ENCODE measurements at places on chromosomes 4 and X.

GRCh38 chr4:174089711-174090110, 193.8 kb downstream of the FBXO8 start:
- no peak for ATAC-seq

GRCh38 chr4:182301736-182302135, 58.5 kb downstream of the TENM3 start:
- no peak for ATAC-seq

- ATAC-seq, result no peak
Measured at GRCh38 chr4:87680271-87680670, 30.2 kb downstream of the DMP1 start.

DNA sequence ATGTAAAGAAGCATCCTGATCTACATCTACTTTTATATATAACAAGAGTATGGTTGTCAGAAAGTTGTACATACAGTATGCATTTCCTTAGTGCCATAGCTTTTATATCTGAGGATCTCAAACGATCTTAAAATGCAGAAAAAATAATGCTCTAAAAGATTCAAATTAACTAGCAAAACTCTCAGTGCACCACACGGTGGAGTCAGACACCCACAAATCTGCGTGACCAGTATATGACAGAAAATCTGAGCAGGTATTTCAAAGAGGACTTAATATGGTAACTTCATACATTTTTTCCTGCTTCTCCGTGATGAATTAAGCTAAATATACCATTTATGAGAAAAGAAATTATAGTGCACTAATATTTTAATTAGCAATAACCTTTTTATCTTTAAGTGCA, 803.0 kb downstream of the DMD start:
- ATAC-seq, result no peak

DNA sequence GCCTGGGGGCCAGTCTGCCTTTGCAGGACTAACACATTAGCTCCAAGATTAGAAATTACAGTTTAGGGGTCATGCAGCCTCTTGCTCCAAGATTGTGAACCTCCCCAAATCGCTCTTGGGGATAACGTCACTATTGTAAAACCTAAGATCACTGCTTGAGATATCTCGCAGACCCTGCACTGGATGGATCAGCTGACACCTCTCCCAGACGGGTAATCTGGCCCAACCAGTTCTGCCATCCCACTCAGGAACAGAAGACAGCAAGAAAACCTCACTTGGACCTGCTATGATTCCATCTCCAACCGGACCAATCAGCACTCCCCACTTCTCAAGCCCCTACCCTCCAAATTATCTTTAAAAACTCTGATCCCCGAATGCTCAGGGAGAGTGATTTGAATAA, 431.2 kb downstream of the GPM6A start:
- ATAC-seq, result no peak

DNA sequence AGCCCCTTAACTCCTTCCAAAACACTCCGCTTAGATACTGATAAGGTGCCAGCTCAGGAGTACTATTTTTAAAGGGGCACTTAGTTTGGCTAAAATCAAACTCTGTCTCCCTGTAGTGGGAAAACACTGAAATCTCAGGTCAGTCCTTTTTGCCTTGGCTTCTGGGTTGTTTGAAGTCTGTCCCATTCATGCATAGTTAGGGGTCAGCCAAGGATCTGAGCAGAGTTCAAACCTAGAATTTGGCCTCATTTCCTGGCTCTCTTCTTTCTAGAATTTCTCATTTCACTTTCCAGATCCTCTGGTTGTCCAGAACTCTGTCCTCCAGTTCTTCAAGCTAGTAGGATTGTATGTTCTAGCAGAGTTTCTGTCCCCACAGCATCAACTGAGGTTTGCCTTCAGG, 31.5 kb downstream of the NAT8L start:
- no peak for ATAC-seq

- ATAC-seq, result no peak
Measured at GRCh38 chr4:97477974-97478373, 665.3 kb downstream of the STPG2 start.

- ATAC-seq, result no peak
Measured at GRCh38 chrX:151448509-151448908, 51.5 kb downstream of the VMA21 start.

DNA sequence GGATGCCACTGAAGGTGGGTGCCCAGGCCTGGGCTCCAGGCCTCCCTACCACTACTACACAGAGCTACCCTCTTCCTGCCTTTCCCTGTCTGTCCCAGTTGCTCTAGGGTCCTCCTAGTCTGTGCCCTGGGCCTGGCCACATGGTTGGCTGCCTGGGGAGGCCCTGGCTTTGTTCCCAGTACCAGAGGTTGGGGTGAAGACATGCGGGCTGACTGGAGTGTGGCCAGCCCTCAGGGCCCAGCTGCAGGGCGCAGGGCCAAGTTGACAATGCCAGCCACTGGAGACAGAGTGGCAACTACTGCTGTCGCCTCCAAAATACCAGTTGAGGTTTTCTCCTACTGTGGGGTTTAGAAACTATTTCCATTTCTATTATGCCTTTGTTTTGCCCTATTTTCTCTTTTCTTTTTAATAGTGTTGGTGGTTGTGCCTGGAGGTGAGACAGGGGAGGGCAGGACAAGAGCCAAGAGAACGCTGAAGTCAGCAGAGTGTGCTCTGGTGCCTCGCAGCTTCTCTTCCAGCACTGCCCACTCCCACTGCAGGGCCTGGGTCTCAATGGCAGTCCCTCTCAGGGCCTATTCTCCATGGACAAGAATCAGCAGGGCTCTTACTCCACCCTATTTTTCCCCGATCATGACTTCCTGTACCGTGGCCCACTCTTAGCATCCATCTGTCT, 32.2 kb upstream of the XPNPEP2 start:
- no peak for ATAC-seq

DNA sequence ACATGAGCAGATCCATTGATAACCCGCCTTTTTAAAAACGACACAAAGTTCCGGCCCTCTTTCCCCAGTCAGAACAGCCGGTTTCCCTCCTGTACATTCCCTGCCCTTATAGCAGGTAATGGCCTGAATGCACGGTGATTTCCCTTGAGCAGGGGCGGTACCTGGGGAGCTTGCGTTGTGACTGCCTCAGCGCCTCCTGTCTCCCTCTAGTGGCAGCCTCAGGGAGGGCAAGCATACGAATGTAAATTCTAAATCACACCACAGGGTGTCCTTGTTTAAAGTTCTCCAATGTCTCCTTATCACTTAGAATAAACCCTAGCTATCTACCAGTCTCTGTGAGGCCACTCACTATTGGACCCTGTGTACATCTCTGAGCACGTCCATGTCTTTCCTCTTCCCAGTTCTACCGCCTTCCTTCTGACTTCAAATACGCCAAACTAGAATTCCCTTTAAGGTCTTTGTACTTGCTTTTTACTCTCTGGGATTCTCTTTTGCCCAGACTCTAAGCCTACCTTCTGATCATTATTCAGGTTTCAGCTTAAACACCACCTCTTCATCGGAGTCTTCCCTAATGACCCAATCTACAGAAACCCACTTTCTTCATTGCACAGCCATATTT, 18.4 kb upstream of the LDB2 start:
- peak; percentile 94 for ATAC-seq

GRCh38 chrX:151920530-151920929, 7.8 kb downstream of the MAGEA4 start:
- no peak for ATAC-seq

DNA sequence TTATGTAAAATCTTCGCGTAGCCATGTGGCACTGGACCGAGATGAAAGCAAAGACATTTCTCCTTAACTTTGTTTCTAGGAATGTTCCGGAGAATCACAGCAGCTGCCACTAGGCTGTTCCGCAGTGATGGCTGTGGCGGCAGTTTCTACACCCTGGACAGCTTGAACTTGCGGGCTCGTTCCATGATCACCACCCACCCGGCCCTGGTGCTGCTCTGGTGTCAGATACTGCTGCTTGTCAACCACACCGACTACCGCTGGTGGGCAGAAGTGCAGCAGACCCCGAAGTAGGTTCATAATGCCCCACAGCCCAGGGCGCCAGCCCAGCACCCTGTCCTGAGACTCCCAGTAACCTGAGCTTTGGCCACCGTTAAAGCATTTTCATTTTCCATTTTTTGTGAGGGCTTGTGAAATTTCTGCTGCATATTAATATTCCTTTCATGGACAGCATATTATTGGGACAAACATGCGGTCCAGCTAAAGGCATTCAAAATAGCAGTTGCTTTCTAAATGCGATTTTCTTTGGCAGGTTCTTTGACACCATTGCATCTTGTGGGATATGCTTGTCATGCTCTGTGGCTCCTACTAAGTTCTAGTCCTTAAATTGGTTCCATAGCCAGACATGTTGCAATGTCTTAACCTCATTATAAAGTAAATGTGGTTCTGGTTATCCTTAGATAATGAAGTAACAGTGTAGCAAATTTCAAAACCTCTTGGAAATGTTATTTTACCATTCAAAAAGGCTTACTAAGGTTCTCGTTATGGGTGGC, 49.1 kb upstream of the MSANTD1 start:
- ATAC-seq, result no peak

DNA sequence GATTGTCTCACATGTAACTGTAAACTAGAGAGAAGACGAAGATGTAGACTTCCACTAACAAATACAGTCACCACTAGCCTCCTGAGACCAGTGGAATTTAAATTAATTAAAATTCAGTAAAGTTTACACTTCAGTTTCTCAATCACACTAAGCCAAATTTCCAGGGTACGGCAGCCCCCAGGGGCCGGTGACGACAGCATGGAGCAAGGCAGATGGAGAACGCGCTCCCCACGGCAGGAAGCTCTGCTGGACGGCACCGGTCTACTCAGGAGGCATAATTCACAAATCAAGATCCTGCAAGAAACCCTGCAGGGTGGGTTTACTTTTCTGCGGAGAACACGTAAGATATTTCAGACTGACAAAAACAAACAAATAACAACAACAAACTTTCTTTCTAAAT, 80.7 kb downstream of the FAT1 start:
- ATAC-seq, result no peak

DNA sequence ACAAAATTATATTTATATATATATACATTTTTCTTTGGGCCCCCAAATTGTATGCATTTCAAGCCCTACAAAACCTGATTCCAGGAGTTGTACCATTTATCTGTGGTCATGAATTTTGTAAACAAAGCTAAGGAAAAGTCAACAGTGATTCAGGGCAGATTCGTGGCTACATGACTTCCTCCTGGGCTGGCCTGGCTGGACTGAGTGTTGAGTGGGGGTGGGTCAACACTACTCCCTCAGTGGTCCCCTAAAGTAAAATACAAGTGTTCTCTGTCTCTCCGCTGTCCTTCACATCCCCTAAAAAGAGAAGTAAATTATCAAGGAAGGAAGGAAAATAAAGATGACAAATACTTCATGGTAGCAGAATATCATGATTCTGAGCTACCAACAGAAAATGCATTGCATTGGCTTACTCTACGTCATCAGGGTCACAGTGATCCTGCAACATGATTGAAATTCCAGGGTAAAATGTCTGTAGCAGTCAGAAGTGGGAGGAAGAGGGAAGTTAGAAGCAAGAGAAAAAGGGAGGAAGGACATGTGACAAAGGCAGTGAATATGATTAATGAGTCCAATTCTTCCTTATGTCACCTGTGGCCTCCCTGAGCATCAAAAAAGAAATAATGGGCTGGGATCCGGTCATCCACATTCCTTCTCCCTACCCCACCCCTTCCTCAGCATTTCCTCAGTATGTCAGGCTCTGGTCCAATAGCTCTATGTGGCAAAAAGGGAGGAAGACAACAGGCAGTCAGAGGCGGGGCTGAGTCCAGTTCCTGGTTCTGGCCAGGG, 42.4 kb upstream of the MYOZ2 start:
- no peak for ATAC-seq

DNA sequence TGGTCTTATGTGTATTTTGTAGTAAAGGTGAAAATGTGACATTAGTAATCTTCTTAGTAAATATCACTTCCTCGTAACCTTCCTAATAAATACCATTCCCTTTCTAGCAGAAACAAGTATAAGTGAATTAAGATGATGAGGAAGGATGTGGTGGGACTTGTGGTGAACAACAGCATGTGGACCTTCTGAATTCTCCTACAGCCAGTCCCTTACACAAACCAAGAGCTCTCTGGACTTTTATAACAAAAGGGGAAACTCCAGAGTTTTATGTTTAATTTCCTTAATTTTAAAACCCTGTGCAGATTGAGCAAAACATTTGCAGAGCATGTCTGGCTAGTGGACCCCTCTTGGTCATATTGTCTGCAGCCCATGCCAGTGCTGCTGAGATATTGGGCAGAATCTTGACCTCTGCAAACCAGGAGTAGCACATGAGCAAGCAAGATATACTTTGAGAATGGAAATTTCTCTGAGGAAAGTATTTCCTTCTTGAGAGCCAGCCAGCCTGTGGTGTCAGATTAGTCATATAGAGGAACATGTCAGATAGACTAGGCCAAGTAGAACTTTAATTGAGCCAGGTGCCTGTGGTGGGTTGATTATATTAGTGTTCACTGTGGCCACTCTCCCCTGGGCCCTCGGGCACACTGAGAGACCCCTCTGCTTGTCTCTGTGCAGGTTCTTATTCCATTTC, 328.2 kb downstream of the DKK2 start:
- no peak for ATAC-seq

- peak; percentile 55 for ATAC-seq
Measured at GRCh38 chrX:153635788-153636668, 11.0 kb upstream of the DUSP9 start.

GRCh38 chrX:10577853-10578252, 42.5 kb downstream of the MID1 start:
- ATAC-seq, result no peak

Data from activated T-helper 17 cell treated with anti-CD3 and anti-CD28 coated beads, Interleukin-2, amount 50 U/mL, for 72 hours (primary cell).